ENCODE measurements at places on chromosomes 11 and 22.
A peak's percentile ranks its signal among the peaks of the same experiment; 100 is the strongest.

DNA sequence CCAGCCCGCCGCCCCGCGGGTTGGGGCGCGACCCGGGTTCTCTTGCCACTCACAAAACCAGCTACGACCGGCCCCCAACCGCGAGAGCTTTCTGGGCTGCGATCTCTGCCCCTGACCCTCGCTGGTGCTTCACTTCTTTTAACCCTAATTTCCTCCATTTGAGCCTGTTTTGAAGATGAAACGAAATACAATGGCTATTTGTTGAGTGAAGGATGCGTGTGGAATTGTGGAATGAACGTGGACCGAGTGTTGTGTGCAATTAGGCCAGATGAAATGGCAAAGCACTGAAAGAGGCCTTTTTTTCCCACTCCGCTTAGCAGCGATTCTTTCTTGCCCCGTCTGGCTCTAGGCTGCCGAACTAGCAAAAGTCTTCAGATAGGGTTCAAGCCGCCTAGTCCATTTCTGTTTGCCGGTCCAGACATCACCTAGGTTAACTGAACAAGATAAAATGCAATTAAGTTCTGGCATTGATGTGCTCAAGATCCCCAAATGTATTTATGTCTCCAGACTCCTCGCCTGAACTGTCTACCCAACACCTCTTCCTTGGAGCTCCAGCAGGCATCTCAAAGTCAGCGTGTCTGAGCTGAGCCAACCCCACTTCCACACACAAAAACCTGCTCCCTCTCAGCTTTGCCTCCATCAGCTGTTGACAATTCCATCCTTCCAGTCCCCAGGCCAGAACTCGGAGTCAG, 471 bp upstream of the TMEM184B start:
- peak; percentile 24 for DNase-seq

GRCh38 chr11:57871231-57871630, 109.6 kb downstream of the CTNND1 start:
- DNase-seq = no peak

DNA sequence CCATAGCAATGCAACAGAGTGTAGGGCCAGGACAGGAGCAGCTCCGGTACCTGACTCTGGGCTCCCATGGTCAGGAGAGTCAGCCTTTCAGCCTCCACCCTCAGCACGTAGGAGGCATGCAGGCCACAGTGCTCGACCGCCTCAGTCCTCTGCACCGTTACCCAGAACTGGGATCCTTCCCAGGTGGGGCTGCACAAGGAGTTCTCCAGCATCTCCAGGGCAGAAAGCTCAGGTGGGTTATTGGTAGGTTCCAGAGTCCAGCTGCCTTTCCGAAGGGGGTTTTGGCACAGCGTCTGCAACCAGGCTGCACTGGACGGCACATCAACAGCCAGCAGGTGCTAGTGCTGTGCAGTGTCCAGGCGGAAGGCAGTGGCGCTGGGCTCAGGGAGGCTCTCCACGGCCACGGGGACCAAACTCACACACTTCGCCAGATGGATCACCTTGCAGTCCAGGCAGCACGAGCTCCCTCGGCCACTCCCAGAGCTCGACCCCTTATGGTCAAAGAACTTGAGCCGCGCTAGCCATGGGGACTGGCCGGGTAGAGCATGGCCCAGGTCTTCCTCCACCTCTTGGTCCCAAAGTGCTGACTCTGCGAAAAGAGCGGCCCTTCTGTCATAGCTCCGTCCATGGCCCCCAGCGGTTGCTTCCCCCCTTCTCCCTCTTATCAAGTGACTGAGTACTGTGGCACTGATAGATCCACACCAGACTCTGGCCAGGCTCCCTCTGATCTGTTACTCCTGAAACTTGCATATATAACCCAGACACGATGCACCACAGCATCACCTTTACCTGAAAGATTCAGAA, 6.9 kb upstream of the PHOX2A start:
- DNase-seq = no peak

DNA sequence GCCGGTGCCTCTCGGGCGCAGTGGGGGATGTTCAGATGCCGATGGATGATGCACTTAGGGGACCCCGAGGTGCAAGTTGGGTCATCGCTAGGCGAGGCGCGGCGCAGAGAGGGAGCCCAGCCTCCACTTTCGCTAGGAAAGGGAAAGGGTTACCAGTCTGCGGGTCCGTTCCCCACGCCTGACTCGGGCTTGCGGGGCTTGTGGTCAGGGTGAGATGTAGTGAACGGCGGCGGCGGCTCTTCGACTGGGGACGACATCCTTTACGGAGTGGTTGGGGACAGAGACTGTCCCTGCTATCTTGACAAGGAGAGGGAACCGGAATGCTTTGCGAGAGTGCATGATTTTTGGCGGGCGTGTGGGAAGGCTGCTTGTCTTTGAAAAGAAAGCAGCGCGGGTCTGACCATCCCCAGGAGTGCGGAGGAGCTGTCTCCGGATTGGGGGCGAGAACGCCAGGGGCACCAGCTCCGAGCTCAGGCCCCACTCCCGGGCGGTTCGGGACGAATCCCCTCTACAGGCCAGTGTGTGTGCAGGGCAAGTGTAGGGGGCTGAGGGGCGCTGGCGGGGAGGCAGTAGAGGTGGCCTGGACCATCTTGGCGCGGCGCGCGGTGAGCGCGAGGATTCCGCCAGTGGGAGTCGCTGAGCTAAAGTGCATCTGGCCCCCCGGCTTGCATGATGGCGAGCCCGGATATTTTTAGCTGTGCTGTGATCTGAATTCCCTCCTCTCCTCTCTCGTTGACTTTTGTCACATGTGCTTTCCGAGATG, 1.1 kb downstream of the FAT3 start:
- DNase-seq = no peak

- no peak for DNase-seq
These were observed 6.9 kb downstream of the SCN2B start for GRCh38 chr11:118169300-118170140.

GRCh38 chr11:77046060-77046501, 11.9 kb downstream of the B3GNT6 start:
- peak; percentile 73 for DNase-seq

DNA sequence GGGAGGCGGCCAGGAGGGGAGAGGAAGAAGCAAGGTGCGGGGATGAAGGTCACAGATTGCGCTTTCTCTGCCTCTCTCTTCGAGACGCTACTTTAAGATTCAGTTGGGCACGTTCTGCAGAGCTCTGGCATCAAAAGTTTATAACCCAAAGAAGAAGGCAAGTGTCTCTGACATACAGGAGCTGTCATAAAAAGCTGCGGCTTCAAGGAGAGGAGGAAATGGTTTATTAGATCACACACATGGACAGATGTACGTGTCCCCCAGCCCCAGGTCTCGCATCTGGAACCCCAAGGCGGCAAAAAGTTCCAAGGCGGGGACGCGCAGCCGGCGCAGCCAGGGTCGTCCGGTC, 589.0 kb downstream of the OPCML start:
- no peak for DNase-seq

Data from stimulated activated naive CD8-positive, alpha-beta T cell treated with anti-CD3 and anti-CD28 coated beads, Interleukin-15, amount 100 ng/mL, for 72 hours (primary cell).